Astrocyte of the cerebellum (primary cell): ENCODE measurements at places on chromosomes 1 and 21.

- no peak for DNase-seq
These were observed 242.6 kb upstream of the C1orf105 start for GRCh38 chr1:172177849-172178248.

DNA sequence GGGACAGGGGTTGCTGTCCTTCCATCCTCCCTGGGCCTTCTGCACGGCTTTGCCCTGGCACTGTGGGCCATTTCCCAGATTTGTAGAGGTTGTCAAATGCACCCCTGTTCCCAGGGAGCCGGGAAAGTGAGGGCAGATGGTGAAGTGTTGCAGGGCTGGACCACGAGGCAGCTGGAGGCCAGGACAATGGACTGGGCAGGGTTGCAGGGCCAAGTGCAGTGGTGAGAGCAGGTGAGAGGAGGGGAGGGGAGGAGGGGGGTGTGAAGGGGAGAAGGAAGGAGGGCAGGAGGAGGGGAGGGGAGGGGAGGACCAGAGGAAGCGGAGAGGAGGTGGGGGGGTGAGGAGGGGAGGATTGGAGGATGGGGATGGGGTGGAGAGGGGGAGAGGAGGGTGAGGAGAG, 443.9 kb downstream of the CAMTA1 start:
- DNase-seq: no peak

DNA sequence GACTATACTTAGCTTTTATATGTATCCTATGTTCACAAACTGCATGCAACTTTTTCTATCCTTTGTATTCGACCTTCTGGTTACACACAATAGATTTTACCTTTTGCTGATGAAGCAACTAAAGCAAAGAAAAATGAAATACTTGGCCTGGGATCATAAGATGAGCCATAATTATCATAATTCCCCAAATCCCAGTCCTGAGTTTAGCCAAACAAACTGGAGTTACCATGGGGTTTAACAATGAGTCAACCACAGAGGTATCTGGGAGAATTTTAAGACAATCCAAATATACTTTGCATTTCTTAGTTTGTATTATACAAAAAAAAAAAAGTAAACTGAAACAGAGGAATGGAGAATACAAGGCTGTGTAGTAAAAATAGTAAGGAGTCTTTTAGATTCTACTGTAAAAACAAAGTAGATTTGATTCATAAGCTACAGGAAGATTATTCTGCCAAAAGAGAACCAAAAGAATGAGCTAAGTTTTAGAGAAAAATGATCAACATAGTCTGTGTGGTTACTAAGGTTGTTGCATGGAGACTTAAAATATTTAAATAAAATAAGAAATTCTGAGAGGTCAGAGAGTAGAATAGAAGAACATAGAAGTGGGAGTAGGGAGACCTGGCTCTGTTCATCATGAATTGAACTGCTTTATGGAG, 60.4 kb upstream of the GORAB start:
- no peak for DNase-seq

DNA sequence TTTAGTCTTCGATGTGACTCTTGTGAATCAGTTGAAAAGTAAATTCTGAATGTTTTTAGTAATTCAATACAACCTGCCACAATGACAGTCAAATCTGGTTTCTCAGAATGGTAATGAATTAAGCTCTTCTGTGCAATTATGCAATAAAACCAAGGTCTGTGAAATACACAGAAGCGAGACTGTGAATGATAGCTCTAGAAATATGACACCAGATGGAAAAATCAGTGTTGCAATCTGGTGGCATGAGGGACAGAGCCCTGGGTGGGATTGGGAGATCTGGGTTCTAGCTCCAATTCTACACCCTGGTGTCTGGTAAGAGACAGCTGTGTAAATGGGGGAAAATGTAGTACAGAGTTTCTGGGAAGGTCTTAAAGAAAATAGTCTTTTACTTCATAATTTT, 586.4 kb upstream of the ZRANB2 start:
- no peak for DNase-seq

- peak; percentile 37 for DNase-seq
These were observed 132.2 kb downstream of the TLR5 start for GRCh38 chr1:223010582-223011504.

- peak; percentile 82 for DNase-seq
These were observed 80.3 kb downstream of the NENF start for GRCh38 chr1:212512816-212513559.

DNA sequence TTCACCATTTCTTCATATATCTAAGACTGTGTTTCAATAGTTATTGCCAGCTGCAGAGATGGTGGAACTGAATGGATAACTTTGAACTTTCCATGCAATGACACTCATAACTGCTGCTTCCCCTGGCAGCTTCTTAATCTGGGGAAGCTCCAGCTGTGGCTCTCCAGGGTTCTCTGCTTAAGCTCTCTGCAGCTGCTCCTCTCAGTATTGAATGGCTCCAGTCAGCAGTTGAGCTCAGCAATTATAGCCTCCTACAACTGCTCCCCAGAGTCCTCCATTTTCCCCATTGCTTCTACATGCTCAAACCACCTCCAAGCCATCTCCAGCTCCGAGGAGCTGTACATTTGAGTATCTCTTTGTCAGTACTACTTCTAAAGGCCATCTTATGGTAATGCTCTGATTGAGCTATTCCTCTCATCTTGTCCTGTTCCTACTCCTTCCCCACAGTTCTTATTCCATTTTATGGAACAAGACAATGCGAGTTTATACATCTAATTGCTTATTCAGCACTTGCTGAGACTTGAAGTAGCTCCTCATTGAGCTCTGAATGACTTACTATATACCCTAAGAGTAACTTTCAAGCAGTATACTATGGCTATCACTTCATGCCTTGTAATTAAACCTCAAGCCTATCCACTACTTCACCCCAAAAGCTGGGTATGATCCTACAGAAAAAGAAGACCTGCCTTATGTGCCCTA, 362.4 kb downstream of the NEGR1 start:
- DNase-seq: no peak
